Neural crest cell (in vitro differentiated cells): ENCODE measurements at places on chromosomes 7 and 10. TPM values are rescaled to one million over a fixed set of nuclear protein-coding genes. Genes with fewer than 3 reads are reported as not detected.

GRCh38 chr10:97719602-97720001, 6.1 kb downstream of the MARVELD1 start:
- H3K4me3 ChIP-seq: no peak overlapping the region
- no peak for DNase-seq
- peaks cover 49% of the 10 kb centered on the region for H3K4me1 ChIP-seq
- peaks cover 3% of the 10 kb centered on the region for H3K36me3 ChIP-seq
- H3K27ac ChIP-seq: no peak overlapping the region
- H3K27me3 ChIP-seq: peaks cover 4% of the 10 kb centered on the region

Gene NUTM2D
- total RNA-seq: 13.0 and 13.5 TPM in 2 replicates

DNA sequence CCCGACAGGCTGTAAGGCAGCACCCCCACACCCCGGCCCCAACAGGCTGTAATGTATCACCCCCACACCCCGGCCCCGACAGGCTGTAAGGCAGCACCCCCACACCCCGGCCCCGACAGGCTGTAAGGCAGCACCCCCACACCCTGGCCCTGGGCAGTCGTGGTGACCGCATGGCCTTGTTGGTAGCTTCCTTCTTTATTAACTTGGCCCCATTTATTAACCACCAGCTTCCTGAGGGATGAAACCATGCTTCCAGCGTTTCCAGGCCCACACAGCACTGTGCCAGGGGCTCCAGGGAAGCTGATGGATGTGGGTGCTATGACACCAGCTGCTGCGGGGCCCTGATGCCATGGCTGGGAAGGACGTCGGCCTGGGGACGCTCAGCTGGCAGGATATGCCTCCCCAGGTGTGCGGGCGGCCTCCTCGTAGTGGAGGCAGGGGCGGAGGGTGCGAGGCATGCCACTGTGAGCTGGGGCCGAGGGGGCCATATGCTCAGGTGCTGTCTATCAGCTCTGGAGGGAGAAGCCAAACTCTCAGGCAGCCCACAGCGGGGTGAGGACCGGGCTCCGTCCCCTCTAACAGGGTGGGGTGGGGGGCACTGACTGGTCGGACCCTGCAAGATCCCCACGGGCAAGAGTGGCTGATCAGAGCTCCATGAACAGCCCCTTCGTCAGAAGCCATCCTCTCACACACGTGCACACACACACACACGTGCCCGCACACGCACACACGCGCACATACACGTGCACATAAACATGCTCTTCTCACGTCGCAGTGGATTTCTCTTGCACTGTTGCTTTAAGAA, 311.0 kb downstream of the PTPRN2 start:
- H3K4me3 ChIP-seq: no peak overlapping the region
- no peak for DNase-seq
- H3K4me1 ChIP-seq: peaks cover 4% of the 10 kb centered on the region
- no peaks in the 10 kb centered on the region for H3K36me3 ChIP-seq
- H3K27ac ChIP-seq: no peak overlapping the region

DNA sequence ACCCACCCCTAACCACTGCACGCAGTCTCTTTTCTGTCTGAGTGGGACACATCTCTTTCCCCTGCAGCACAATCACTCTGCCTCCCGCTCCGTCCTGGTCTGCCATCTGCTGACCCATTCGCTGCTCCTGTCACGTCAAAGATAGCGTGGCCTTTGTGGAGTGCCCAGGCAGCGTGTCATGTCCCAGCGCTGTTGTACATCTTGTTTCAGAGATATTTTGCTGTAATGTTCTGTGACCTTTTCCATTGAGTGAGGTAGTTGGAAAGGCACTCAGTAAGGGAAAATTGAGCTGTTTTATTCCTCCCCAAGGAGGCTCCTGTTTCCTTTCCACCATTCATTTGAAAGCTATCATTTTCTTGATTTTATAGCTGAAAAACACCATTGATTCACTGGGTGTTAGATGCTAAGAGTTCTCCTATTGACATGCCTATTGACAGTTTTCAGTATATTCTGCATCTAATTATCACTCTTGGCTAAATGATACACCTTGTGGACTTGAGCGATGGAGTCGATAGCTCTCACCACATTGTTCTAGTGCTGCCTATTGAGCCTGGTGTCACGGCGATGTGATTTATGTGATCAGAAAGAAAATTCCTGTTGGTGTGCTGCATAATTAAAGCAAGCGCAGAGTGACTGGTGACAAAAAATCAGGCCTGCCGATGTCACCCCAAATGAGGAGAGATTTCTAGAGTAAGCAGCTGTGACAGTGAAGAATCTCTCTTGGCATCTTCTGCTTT, 372.6 kb downstream of the LRMDA start:
- no peaks in the 10 kb centered on the region for H3K36me3 ChIP-seq
- H3K27ac ChIP-seq: peak overlapping the region; percentile 8
- H3K27me3 ChIP-seq: peaks cover 5% of the 10 kb centered on the region
- H3K4me3 ChIP-seq: no peak overlapping the region
- peaks cover 17% of the 10 kb centered on the region for H3K4me1 ChIP-seq

Gene PNLIPRP1
- total RNA-seq: not detected in 2 replicates
